ENCODE measurements at places on chromosomes 1 and 21.

- no peak for DNase-seq
Measured at GRCh38 chr1:85196358-85196757, 4.5 kb downstream of the SYDE2 start.

- no peak for DNase-seq
Measured at GRCh38 chr1:146016891-146017290, 4.6 kb downstream of the HJV start.

GRCh38 chr1:147080006-147080661, 92.1 kb downstream of the PRKAB2 start:
- no peak for DNase-seq

GRCh38 chr1:10374442-10374860, 24.4 kb upstream of the PGD start:
- DNase-seq = no peak

DNA sequence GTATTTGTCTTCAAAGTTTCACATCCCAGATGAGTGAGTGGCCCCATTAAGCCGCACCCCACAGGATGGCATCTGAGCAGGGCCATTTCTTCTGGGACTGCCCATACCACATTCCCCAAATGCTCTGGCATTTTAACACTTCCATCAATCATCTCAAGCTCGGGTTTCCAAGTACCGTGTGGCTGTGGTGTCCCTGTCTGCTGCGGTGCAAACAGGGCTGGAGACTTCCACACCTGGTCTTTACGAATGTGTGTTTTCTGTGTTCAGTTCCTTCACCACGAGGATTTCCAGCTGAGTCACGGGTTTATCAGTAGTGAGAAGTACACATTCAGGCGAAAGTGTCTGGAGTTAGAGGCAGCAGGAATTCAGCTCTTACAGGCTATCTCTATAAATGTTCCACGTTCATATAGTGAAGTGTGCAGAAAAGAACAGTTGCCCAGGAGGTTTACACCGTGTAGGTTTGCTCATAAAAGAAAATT, 195.2 kb downstream of the RHOU start:
- DNase-seq = no peak

DNA sequence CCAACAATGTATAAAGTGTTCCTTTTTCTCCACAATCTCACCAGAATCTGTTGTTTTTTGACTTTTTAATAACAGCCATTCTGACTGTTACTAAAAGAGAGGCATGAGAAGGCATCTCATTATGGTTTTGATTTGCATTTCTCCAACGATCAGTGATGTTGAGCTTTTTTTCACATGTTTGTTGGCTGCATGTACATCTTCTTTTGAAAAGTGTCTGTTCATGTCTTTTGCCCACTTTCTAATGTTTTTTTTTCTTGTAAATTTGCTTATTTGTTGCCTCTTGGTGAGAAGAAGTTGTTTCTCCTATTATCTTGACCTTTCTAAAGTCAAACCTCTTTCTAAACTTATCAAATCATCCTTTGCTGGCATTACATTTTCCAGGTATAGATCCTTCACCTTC, 80.8 kb downstream of the ACBD6 start:
- no peak for DNase-seq

DNA sequence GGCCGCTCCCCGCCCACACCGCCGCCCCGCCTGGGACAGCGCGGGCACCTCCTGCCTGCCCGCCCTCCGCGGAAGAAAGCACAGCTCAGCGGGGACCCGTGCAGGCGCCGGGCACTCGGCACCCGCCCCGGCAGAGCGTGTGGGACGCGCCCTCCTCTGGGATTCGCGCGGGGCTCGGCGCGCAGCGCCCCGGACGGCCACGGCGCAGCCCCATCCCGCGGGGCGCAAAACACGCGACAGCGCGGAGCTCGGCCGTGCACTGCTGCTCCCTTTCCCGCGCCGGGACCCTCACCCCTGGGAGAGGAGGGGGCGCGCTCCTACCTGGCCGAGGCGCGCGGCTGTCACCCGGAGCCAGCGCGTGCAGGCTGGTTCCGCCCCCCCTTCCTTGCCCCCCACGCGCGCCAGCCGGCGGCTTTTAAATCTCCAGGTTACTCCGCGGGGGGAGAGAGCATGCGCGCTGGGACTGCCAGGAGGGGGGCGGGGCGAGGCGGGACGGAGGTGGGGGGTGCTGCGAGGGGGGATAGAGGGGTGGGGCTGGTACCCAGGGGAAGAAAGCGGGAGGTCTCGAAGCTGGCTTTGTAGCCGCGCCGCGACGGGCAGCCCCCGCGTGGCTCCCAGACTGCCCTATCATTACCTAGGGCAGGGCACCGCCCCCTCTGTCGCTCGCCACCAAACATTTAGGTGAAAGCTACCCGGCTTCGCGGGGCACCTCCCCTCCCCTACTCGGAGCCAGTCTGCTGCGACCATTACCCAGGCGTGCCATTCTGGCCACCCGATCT, at the start of gene SLC45A3:
Gene SLC45A3, minus strand, starts transcription at position 437 of the 779 bp plus-strand sequence. CDS start 15,853 bp downstream, outside the sequence.
- DNase-seq = peak; percentile 52

GRCh38 chr21:37886120-37886519, 30.1 kb downstream of the KCNJ6 start:
- no peak for DNase-seq

DNA sequence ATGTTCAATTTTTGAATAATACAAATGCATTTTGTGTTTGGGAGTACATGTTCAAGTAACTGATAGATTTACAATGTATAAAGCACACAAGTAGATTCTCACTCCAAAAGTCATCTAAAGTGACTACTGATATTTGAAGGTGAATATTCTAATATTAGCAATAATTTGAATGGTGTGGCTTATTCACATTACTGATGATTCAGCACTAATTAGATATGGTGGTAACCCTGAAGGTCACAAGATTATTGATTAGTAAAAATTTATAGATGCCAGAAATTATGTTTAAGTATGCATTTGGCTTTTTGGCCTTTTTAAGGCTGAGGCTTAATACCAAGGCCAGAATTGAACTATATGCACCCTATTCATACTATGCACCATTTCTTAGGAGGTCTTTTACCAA, 52.4 kb upstream of the TENT5C start:
- no peak for DNase-seq

- DNase-seq = no peak
Measured at GRCh38 chr1:179230251-179230650, 774 bp upstream of the ABL2 start.

DNA sequence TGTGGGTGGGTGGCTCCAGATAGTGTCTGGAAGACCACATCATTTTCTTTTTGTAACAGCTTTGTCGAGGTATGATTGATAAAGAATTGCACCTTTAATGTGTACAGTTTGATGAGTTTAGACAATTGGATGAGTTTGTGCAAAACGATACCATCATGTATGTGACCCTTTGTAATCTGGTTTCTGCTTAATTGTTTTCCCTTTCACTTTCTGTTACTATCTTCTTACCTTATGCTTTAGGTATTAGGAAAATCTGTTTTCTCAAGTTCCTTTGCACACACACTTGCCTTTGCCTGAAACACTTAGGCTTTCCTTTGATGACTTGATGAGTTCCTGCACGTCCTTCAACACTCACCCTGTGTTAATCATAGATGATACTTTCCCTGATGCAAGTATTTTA, 6.8 kb downstream of the OR10Z1 start:
- no peak for DNase-seq

GRCh38 chr1:23188434-23188884, 19.8 kb upstream of the LUZP1 start:
- no peak for DNase-seq

GRCh38 chr1:221470000-221470698, 271.7 kb downstream of the DUSP10 start:
- no peak for DNase-seq

- DNase-seq = no peak
Measured at GRCh38 chr21:33449616-33450015, 30.2 kb downstream of the TMEM50B start.

GRCh38 chr1:248748211-248748610, 7.3 kb downstream of the LYPD8 start:
- no peak for DNase-seq

DNA sequence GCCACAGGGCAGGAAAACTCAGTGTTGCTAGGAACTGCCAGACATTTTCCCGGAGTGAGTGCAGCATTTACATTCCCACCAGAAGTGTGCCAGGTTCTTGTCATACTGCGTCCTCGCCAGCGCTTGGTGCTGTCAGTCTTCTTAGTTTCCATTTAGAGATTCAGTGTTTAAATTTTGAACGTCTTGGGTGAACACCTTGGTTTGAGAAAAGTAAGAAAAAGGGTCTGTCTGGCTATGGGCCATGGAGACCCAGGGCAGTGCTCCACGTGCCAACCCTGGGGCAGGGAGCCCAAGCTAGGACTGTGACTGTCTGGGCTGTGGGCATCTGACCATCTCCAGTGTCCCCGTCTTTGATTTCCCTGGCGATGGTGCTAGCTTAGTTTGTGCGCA, 16.0 kb downstream of the IBA57 start:
- DNase-seq = no peak

DNA sequence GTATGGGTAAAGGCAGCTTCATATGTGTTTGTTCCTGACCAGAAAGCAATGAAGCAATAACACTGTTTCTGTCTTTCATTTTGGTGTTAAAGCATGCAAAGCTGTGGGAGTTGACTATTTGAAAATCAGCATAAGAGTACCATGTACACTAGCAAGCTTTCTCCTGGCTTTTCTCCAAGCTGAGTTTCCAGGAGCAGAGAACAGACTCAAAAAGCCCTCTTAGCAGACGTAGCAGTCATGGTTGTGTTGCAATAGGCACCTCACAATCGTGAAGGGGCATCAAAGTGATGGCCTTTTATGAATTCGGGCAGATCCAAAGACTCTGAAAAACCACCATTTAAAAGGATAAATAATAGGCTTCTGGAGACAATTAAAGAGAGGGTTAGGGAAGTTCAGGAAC, 159.7 kb downstream of the PTGER3 start:
- no peak for DNase-seq

DNA sequence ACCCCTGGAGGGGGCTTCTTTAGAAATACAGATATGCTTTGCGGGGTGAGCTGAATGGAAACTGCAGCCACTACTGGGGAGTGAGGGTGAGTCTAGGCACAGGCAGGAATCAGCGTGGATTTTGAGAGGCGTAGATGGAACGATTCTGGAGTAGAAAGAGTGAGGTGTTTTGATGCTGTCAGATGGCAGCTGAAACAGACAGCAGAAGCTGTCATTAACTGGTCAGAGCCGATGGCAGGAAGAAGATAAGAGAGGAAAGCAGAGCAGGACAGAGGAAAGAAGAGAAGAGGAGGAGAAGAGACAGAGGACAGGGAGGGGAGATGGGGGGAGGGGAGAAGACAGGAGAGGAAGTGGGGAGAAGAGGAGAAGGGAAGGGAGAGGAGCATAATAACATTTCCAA, 138.5 kb downstream of the LRIG2 start:
- DNase-seq = no peak

GRCh38 chr21:33149181-33149580, 79.2 kb downstream of the OLIG1 start:
- no peak for DNase-seq

GRCh38 chr1:63319046-63320021, 3.0 kb upstream of the FOXD3 start:
- DNase-seq = no peak

GRCh38 chr1:145979746-145980456, 15.4 kb downstream of the POLR3GL start:
- no peak for DNase-seq

- DNase-seq = no peak
Measured at GRCh38 chr1:59298710-59299346, 1.9 kb downstream of the FGGY start.

GRCh38 chr1:167876597-167877175, 37.2 kb downstream of the ADCY10 start:
- DNase-seq = no peak

- no peak for DNase-seq
Measured at GRCh38 chr1:197981561-197981960, 64.4 kb downstream of the LHX9 start.

DNA sequence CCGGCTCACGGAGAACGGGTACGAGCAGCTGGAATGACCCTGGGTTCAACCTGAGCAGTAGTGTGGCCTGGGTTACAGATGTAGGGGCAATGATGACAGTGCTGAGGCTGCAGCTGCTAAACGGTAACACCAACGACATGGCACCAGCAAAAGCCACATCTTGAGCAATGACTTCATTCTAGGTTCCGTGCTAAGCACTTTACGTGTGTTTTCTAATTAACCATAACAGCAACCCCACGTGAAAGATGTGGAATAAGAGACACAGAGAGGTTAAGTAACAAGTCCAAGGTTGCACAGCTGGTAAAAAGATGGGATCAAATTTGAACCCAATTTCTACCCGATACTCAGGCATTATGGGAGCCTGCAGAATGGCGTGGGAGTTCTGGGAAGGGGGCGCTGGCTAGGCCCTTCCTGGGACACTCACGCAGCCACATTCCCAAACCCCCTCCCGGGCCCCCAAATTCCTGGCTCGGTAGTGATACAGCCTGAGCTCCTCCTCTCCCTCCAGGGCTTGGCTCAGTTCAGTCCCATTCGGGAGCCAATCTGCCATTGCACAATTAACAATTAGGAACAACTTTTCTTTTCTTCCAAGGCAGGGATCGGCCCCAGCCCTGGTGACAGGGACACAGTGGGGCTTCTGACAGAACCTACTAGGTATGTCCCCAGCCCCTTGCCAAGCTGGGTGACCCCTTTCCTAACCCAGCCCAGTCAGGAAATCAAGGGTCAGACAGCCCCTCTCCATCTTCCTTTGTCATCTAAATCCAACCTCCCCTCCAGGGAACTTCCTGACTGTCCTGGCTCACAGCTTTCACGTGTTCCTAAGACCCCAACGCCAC, 23.8 kb upstream of the ECE1 start:
- no peak for DNase-seq

GRCh38 chr1:3033040-3033789, 11.9 kb downstream of the ACTRT2 start:
- DNase-seq = peak; percentile 46

DNA sequence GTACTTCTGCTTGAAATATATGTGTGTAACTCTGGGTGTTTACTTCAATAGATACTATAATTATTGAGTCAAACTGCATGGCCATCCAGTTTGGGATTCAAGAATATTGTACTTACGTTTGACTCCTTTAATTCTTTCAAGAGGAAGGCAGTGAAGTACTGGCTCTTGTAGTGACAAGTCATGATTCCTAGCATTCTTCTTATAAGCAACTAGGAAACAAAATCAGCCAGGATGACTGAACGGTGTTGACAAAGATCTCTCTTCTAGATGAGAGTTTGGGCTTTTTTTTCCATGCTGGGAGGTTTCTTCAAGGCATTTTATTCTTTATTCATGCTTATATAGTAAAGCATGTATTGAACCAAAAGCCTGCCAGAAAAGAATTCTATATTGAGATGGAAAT, 58.3 kb downstream of the CLEC20A start:
- DNase-seq = no peak

- no peak for DNase-seq
Measured at GRCh38 chr1:89565521-89565920, 40.9 kb downstream of the LRRC8B start.

- no peak for DNase-seq
Measured at GRCh38 chr1:105894006-105894405, 1162.5 kb upstream of the PRMT6 start.

- DNase-seq = no peak
Measured at GRCh38 chr21:38958323-38958705, 152.6 kb downstream of the ETS2 start.
